Posterior vena cava (tissue), 2 donors: ENCODE measurements at places on chromosomes 13 and 19. TPM values are rescaled to one million over a fixed set of nuclear protein-coding genes. Genes with fewer than 3 reads are reported as not detected.

GRCh38 chr13:75832812-75833211, 196.7 kb downstream of the LMO7 start:
- no peak for DNase-seq

- peak; percentile 89 for DNase-seq
Observed at GRCh38 chr19:18847549-18848463, 16.0 kb downstream of the UPF1 start.

- DNase-seq: no peak
Observed at GRCh38 chr13:52406629-52407028, 657 bp upstream of the THSD1 start.

DNA sequence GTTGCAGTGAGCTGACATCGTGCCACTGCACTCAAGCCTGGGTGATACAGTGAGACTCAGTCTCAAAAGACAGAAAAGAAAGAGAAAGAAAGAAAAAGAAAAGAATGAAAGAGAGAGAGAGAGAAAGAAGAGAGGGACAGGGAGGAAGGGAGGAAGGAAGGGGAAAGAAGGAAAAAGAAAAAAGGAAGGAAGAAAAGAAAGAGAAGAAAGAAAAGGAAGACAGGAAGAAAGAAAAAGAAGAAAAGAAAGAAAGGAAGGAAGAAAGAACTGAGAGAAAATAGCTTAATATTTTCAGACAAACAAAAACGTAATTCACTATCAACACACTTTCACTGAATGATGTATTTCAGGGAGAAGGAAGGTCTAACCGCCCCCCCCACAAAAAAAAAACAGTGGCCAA, 39.3 kb downstream of the ESD start:
- DNase-seq: no peak

DNA sequence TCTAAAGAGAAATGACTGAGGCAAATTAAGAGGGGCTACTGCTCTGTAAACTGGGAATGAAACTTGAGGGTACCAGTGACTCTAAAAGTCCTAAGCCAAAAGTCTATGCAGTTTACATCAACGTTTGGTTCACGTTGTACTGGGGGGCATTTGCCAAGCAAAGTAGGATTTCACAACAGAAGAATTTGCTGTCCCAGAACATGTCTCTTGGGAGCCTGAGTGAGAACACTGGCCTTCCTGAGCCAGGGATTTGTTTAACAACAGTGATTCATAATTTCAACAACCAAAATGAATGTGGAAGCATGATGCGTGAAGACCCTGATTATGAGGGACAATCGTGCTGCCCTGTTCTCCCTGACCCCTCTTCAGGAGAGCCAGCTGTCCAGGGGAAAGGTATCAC, 178.0 kb downstream of the OXGR1 start:
- no peak for DNase-seq

The ZNF160 gene
- 26.2 TPM for total RNA-seq

The NANOS3 gene
- total RNA-seq: not detected

The ZNRF4 gene
- total RNA-seq: not detected
